Activated gamma-delta T cell treated with anti-CD3 and anti-CD28 coated beads, Interleukin-2, amount 50 U/mL, for 16 hours (primary cell): ENCODE measurements at places on chromosomes 16 and 17.

- no peak for DNase-seq
Observed at GRCh38 chr16:31268891-31269290, 9.1 kb downstream of the ITGAM start.

DNA sequence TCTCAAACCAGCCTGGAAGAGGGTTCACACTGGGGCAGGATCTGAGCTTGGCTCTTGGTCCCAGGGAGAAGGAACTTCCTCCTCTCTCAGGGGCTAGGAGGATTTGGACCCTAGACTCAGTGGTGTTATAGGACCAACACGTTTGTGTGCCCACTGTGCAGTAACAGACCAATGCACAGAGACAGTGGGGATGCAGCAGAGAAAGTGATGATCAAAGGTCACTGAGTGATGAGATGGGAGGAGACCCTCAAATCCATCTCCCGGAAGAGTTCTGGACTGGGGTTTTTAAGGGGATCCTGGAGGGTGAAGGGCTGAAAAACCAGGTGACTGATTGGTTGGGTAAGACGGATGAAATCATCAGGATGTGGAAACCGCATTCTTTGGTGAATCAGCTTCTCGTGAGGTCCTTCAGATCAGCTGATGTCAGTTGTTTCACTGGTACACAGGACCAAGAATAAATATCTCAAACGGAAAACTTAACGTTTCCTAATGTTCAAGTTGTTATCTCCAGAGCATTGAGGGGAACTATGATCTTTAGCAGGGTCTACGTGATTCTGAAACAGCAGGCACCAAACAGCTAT, 3.3 kb upstream of the VAC14 start:
- no peak for DNase-seq

- DNase-seq, result no peak
Observed at GRCh38 chr16:28062261-28062846, 1.2 kb downstream of the GSG1L start.

GRCh38 chr17:50830352-50830751, 5.0 kb upstream of the WFIKKN2 start:
- no peak for DNase-seq

DNA sequence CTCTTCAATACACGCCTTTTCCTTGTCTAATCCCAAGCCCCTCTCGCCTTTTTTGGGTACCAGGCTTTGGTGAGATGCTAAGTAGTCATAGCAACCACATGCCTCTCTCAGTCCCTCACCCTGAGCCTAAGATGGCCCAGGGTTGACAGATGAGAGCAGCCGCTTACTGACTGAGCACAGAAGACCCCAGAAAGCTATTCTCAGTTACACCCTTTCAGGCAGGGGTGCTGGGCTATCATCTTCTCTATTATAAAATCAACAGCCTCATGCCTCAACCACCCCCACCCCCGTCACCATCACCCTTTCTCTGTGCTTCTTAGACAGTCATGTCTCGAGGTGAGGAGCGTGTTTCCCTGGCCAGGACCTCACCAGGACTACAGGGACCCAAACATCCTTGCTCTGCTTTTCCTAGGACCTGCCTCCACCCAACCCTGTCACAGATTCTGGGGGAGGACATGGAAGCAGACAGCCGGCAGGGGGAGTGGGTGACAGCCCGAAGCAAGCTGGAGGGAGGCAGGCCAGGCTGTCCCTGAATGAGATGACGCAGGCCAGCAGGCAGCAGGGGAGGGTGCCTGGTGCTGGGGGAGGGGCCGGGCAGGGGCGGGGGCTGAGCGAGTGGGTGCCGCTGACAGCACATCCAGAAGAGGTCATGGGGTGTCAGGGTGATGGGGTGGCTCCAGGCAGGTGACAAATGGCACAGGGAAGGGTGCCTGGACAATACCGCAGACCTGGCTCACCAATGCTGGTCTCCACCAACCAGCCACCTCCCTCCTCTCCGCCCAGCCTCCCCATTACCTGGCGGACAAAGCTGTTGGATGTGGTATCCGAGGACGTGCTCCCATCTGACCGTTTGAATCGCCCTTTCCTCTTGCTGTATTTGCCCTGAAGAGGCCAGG, 3.1 kb downstream of the CACNB1 start:
- no peak for DNase-seq

DNA sequence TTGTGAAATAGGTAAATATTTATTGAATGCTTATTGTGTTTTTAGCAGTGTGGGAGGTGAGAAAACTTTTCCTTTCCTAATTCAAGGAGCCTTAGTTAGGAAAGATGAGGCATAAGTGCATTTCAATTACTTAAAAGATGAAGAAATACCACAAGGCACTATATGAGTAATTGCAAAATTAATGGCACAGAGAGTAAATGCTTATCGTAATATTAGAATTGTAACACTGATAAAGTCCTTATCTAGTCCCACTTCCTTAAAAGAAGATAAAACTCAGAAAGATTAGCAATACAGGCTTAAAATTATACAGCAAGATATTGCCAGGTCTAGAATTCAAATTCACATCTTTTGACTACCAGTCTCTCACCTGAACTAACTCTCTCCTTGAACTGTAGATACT, 232.6 kb upstream of the TBX2 start:
- no peak for DNase-seq

- DNase-seq, result no peak
Observed at GRCh38 chr17:79891113-79891730, 52.0 kb upstream of the CBX4 start.

GRCh38 chr17:298791-299450, 53.7 kb downstream of the RPH3AL start:
- no peak for DNase-seq

DNA sequence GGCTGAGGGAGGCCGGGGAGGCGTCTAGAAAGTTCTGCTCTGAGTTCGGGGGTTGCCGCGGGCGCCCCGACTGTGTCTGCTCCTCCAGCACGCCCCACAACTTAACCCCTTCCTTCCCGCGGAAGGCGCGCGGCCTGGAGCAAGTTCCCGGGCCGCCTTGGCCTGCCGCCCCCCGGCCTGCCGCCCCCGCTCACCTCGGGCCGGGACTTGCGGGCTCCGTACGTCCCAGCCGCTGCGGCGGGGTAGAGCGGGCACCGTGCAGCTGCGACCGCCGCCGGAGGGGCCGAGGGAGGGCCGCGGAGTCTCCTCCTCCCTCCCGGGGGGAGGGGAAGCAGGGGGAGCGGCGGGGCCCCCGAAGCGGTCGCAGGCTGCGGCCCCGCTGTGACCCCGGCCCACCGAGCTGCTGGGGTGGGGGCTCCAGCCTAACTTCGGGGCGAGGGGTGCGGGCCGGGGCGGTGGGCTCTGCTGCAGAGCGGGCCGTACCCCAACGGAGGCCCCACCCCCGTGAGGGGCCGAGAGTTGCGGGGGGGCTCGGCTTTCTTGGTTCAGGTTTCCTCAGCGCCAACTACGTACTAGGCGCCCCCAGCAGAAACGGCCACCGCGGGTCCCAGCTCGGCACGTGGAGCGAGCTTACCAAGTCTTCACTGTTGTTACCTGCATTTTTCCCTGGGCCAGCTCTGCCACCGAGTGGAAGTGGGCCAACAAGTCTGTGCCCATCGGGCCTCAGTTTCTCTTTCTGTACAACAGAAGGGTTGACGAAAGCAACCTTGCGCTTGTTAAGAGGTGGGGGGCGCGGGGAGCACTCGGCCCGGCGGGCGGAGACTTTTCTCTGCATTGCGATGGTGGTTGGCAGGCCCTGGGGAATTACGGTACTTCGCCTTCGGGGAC, at the start of gene CCDC102A:
TSS of gene CCDC102A (minus strand) at position 266 of the 888 bp plus-strand sequence. CDS start 7,394 bp downstream, outside the sequence.
- no peak for DNase-seq

DNA sequence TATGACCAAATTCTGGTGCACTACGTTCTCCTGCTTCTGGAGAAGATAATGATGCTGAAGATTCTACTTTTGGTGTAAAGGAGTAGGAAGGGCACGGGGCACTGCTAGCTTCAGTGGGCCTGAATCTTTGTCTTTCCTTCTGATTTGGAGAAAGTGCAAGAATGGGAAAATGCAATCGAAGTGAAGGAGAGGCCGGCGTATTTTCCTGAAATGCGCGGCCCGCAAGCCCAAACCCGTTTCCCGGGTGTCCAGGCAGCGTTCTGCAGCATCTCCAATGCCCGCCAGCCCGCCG, 372 bp upstream of the NDE1 start:
- no peak for DNase-seq

DNA sequence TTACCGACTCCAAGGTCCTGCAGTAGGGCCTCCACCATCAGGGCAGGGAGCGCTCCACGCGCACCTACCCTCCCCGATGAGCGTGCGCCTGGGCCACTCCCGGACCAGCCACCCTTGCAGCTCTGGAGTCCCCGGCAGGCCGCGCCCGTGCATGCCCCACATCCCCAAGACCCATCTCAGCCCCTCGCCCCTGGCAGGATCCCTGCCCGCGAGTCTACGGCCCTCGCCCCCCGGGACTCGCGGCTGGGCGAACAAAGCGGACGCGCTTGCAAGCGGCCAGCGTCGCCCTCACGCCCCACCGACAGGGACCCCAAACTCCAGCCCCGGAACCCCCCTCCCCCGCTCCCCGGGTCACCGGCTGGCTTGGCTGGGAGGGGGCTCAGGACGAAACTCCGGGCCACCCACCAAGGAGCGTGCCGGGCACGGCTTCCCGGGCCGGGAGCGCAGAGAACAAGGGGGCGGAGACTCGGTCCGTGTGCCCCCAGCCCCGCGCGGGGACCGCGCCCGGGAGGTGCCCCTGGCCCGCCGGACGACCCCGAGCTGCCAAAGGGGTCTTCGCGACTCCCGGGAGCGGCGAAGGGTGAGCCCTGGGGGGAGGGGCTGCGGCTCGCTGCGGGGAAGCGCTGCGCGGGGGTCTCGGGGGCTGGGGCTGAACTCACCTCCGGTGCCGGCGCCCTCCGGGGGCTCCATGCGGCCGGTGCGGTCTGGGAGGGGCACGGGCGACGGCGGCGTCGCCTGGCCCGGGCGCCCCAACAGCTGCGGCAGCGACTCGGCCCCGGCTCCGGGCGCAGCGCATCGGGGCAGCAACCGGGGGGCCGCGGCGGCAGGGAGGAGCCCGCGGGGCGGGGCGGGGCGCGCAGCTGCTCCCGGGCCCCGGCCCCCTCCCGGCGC, at the start of gene DBNDD1:
TSS of gene DBNDD1 (minus strand) at position 805 of the 891 bp plus-strand sequence. CDS start at position 690, 115 bp downstream.
- no peak for DNase-seq

DNA sequence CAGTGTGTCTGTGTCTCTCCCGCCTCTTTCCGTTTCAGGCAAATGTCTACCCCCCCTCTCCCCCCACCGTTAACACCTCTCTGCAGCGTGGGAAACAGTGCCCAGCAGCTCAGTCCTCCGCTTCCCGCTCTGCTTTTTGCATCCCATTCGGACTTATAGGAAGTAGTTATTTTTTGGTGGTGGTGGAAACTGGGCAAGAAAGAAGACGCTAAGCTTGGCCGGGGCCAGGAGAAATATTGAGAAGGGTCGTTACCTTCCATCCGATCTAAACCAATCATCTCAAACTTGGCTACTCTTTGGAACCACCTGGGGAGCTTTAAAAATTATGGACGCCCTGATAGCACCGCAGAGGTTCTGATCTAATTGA, 499 bp upstream of the HLF start:
- no peak for DNase-seq

- no peak for DNase-seq
Observed at GRCh38 chr17:49082231-49082630, 50.3 kb upstream of the B4GALNT2 start.

GRCh38 chr17:2688351-2689342, 22.9 kb downstream of the CLUH start:
- no peak for DNase-seq

DNA sequence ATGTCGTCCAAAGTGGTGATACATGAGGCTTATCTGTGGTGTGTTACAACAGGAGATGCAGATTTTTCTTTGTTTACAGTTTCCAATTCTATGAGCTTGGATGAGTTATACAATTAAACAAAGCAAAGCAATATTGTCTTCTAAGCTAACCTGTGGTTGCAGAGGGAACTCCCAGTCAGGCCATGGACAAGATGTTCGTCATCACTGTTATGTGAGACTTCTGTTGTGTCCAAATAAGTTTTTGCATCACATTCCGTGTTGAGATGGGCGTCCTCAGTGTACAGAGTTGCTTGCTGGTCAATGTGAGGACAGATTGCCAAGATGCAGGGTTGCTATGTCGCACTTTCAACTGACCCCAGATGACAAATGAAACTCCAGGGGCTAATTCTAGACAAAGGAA, 189.3 kb downstream of the IRF8 start:
- DNase-seq, result no peak

DNA sequence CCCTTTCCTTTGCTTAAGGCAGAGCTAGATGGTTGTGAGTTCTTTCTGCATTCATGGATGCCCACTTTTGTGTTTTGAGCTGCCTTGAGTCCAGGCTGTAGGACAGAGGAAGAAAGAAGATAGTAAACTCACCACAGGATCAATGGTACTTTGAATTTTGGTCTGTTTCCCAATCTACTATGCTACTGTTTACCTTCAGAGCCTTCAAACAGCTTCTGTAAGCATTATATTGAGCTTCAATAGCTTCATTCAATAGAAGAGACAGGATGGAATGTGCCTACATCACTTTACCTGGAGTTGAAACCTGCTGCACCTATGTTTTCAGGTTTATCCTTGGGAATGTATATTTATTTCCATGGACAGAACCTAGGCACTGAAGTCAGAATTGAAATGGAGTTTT, 397.9 kb upstream of the DYNLRB2 start:
- no peak for DNase-seq

GRCh38 chr16:62021161-62021581, 15.1 kb downstream of the CDH8 start:
- no peak for DNase-seq

- DNase-seq, result no peak
Observed at GRCh38 chr17:55413825-55414489, 7.7 kb downstream of the MMD start.

- no peak for DNase-seq
Observed at GRCh38 chr17:7019839-7020519, 2.9 kb upstream of the BCL6B start.

DNA sequence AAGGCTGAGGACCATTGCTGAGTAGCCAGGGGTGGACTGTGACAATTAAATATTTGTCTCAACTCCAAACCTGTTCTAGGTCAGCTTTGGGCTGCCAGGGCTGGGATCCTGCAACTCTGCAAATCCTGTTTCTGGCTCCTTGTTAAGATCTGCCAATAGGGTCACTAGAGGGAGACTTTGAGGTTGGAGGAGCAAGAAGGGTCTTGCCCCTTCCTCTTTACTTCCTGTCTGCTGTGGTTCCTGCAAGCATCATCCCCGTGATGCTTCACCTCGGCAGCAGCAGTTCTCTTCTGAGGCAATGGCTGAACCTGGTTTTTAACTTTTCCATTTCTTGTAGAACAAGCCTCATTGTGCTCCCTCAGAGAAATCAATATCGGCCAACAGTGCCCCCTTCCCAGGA, 124.6 kb downstream of the IRX5 start:
- no peak for DNase-seq

- no peak for DNase-seq
Observed at GRCh38 chr16:349211-349610, 3.3 kb downstream of the AXIN1 start.
